ENCODE measurements at places on chromosomes 6 and 20.
A peak's percentile ranks its signal among the peaks of the same experiment; 100 is the strongest.

DNA sequence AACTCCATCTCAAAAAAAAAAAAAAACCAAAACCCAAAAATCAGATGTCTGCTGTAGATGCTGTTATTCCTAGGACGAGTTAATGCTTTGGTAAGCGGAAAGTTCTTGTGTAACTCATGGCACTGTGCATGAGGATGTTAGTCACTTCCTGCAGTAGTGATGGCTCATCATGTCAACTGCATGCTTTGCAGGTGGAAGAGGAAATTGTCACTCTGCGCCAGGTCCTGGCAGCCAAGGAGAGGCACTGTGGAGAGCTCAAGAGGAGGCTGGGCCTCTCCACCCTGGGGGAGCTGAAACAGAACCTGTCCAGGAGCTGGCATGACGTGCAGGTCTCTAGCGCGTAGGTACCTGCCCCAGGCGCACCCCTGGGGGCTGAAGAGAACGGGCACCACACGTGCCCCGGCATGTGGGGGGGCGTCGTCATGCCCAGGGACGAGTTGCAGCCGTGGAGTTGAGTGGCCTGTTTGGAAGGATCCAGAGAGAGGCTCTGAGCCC is 8.5 kb downstream of the TPD52L2 start:
- DNase-seq, result peak; percentile 69

DNA sequence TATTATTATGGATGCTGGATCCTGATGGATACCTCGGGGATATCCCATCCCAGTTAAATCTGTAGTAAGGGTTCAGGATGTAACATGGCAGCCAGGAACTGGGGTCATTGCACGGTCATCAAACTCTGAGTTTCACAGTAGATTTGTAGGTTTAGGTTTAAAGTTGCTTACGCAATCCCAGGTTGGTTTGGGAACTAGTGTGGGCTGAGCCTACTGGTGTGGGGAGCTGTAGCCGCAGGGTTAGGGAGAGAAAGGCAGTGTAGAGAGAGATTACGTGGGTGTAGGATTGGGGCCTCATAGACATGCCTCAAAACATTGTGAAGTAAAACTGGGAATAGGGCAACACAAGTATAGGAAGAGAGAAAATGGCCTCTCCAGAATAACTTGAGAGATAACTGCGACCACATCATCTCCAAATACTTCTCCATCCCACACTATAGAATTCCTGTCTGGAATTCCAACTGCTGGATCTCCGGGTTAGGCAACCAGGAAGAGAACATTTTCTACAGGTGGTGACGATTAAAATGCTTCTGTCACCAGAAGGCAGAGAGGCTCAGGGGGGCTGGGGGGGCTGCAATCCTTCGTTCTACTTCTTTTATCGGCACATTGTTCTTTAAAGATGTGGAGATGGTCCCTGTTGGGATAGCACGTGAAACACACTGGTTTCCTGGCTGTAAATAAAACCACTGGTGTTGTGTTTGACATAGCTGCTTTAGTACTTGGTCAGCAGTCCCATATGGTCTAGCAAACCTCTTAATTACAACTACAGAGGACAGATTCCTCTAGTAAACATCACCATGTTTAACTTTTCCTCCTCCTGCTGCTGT is 44.9 kb upstream of the TMEM170B start:
- DNase-seq, result no peak

DNA sequence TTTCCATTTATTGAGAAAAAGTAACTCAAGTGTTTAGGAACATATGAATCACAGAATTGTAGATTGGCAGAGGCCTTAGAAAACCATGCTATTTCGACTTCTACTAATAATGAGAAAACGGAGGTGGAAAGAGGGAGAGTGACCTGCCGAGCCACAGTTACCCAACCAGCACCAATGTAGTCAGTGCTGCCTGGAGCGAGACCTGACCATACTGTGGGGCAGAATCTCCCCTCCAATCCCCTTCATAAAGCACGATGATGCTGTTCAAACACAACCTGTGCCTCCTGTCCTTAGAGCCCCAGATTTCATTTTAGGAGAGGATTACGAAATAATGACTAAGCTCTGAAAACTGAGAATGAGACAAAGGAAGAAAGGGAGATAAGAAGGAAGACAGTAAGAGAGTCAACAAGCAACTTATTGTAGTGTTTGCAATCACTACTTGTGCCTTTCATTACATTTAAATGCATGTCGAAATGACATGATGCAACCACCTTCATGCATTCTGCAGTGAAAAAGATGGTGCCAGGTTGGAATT is 70.6 kb downstream of the ATXN1 start:
- peak; percentile 36 for DNase-seq

DNA sequence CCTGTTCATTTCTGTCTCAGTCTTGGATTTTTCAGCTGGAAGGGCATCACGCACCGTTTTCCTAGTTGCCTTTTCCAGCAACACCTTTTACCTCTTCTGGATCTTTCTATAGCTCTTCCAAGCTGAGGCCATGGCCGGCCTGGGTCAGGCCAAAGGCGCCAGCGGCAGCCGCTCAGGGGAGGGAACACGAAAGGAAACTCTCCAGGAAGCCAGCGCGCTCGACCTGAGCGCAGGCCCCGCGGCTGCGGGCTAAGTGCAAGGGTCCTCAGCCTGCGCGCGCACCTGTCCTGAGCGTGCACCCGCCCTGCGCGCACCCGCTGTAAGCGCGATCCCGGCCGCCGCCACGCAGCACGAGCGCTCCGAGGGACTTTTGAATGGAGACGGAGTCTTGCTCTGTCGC is 43.8 kb upstream of the TMEM181 start:
- no peak for DNase-seq

GRCh38 chr20:57761413-57761734 is 51.6 kb upstream of the PMEPA1 start:
- no peak for DNase-seq

- no peak for DNase-seq
Measured at GRCh38 chr20:37411408-37412219, 65.7 kb downstream of the SRC start.

GRCh38 chr6:36984581-36985416 is 1.2 kb downstream of the MTCH1 start:
- peak; percentile 52 for DNase-seq

DNA sequence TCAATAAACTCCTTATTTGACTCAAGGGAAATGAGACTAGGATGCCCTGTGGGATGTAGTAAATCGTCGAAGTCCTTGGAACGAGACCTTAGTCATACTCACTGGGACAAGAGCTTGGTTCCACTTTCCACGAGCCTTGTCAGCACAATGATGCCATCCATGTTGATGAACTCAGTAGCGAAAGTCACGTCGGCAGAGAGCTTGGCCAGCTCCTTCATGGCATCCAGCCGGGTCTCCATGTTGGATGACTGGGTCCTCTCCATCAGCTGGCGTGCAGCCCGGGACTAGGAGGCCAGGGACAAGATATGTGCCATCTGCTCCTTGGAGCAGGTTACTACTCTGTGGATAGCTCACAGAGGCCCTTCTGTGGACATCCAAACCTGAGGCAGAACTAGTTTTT is 17.5 kb downstream of the ELMO2 start:
- DNase-seq, result no peak

DNA sequence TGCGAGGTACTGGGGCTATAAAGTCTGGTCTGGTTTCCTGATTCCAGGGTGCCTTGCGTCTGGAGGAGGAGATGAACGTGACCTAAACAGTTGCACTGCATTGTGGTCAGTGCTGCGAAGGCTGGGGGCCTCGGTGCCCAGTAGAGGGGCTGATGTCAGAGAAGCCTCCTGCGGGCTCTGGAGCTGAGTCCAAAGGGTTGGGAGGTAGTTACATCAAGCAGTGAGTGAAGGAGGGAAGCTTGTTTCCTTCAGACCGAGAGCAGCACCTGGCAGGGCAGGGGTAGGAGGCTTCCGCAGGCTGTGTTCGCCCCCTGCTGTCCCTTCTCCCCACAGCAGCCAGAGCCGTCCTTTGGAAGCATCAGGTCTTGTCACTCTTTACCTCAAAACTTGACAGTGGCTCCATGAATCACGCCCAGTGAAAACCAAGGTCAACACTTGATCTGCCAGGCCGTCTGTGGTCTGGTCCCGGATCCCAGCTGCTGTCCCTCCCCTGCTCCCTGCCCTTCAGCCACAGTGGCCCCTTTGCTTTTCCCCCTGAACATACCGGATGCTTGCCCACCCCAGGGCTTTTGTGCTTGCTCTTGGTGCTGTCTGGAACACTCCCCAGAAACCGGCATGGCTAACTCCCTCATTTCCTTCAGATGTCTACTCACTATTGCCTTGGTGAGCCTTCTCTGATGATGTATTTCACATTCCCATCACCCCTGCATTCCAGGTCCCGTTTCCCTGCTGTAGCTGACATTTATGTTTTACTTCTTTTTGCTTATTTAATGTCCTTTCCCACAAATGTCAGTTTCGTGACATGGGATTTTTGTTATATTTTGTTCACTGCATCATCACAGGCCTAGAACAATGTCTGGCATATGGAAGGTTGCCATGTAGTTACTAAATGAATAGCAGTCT is 7.0 kb downstream of the DYNLRB1 start:
- peak; percentile 75 for DNase-seq

- DNase-seq, result no peak
Measured at GRCh38 chr6:16783509-16783908, 22.2 kb upstream of the ATXN1 start.

GRCh38 chr6:13769655-13770053 is 44.7 kb downstream of the MCUR1 start:
- no peak for DNase-seq

DNA sequence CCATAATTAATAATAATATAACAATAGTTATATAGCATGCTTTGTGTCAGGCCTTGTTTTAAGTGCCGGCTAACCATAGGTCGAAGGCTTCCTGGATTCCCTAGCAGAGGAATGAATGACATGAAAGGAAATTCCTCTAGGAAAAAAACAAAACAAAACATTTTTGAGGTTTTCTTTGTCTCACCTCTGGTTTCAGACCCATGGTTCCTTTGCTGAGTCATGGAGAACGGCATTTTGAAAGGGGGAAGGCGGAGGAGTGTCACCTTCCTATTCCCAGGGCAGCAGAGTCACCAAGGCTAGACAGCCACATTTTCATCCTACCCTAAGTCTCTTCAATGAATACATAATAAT is 25.3 kb upstream of the CCND3 start:
- no peak for DNase-seq

DNA sequence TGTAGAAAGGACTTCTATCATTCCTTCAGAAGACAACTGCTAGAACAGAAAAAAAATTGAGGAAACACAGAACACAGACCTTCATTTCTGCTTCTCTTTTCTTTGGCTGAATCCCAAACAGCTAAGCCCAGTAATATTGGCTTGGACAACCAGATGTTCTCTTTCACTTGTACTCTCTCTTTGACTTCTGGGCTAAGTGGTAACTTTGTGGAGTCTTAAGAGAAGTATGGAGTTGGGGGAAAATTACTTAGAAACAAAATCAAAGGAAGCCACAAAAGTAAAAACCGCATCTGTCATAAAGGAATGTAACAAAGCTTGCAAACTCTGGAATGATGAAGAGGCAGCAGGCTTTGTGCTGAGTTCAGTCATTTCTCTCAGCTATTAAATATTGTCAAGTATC is 587.5 kb downstream of the CBLN4 start:
- no peak for DNase-seq

DNA sequence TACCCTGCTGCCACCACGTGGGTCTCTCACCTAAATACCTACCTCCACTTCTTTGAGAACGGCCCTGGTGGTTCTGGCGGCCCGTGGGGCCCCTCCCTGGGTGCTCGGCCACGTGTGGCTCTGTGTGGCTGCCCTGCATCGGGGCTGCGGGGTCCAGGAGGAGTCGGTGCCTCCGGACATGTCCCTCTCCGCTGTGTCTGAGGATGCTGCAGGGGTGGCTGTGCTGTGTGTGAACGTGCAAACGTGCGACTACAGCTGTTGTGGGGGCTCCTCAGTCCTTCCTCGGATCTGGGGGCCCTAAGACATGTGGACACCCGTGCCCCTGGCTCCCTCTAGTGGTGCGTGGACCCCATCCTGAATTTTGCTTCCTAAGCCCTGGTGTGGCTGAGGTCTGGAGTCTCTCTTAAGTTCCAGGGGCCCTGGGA is 691.8 kb downstream of the QKI start:
- no peak for DNase-seq

- peak; percentile 32 for DNase-seq
Measured at GRCh38 chr6:156767603-156768467, 9.3 kb upstream of the ARID1B start.

GRCh38 chr6:147695819-147696218 is 187.3 kb downstream of the SAMD5 start:
- DNase-seq, result no peak

DNA sequence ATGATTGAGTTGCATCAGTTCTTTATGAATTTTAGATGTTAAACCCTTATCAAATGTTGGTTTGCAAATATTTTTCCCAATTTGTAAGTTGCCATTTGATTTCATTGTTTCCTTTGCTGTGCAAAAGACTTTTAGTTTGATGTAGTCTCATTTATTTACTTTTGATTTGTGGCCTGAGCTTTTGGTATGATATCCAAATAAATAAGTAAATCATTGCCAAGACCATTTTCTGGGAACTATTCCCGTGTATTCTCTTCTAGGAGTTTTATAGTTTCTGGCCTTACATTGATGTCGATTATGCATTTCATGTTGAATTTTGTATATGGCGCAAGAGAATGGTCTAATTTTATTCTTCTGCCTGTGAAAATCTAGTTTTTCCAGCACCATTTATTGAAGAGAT is 13.4 kb downstream of the AIG1 start:
- DNase-seq, result no peak

DNA sequence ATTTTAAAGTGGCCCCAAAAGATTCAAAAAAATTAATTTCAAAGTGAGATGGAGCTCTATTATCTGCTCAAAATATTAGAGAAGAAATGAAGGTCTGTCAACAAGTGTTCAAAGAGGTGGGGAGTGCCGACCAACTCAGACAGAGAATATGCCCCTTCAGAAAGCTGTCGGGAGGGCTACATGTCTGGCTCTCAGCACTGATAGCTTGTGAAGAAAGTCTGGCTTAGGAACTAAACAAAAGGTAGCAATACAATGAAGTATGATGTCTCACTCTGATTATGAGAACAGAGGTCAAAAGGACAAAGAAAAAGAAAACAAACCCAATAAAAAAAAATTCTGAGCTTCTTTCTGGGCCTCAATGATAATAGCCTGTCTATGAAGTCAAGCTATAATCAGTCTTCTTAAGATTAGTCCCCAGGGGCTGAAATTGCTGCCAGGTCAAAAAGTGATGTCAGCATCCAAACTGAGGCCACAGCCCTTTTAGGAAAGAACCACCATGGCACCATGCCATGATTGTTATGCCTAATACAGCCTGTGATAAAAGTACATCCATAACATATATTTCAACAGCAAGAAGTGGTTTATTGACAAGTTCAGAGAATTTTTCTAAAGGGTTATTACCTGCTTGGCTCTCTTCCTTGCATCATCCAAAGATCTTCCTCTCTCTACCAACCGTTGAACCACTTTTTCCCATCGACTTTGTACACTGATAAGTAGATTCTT is 150.9 kb downstream of the DST start:
- DNase-seq, result peak; percentile 30

DNA sequence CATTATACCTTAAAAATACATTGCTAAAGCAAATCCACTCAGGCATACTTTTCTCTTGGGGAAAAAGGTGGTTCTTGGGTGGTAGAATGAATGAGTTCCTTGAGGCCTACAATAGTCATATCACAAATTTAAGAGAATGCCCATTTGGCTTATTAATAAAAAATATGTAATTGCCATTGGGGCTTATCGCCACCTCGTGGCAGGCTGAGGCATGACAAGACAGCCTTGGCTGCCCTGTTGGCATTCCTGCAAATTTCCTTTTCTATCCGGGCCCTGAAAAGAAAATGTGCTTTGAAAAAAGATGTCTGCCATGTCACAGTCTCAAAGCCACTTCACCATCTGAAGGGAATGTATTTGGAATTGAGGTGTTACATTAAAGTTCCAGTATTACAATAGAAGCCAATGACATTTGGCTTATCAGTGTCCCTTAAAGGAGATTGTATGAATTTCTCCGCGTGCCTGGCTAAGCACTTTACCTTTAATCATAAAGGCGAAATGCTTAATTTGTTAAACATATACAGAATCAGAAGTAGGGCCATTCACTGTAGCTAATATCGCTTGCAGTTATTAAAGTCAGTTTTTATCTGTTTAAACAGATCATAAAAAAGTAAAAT is 188.3 kb upstream of the ZFP64 start:
- DNase-seq, result no peak
